ENCODE measurements at places on chromosomes 12 and 14.

DNA sequence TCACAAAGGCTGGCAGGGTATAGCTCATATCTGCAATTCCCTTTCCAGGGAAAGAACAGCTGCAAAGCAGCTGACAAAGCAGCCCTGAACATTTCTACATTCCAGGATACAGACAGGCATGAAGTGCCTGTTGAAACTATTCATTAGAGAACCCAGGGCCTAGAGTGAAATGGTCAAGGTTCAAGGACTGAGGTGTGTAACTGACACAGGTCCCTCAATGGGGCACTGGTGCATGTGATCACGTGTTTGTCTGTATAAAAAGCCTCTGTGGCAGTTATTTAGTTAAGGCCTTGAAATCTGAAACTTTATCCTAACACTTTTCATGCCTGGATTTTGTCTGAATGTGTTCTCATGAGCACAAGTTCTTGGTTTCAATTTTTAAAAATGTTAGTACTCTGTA lies 47.1 kb downstream of the GIT2 start:
- no peak for DNase-seq

- no peak for DNase-seq
Observed at GRCh38 chr14:90692826-90693225, 123.4 kb downstream of the TTC7B start.

GRCh38 chr14:90302529-90303303 lies 29.0 kb downstream of the NRDE2 start:
- DNase-seq: no peak

- DNase-seq: no peak
Observed at GRCh38 chr14:67245104-67245503, 3.9 kb downstream of the PALS1 start.

- DNase-seq: no peak
Observed at GRCh38 chr12:116777245-116777644, 39.1 kb downstream of the RNFT2 start.

GRCh38 chr14:105120056-105120455 lies 48.5 kb downstream of the JAG2 start:
- DNase-seq: no peak

- DNase-seq: no peak
Observed at GRCh38 chr14:103943673-103944072, 1.3 kb upstream of the RD3L start.

DNA sequence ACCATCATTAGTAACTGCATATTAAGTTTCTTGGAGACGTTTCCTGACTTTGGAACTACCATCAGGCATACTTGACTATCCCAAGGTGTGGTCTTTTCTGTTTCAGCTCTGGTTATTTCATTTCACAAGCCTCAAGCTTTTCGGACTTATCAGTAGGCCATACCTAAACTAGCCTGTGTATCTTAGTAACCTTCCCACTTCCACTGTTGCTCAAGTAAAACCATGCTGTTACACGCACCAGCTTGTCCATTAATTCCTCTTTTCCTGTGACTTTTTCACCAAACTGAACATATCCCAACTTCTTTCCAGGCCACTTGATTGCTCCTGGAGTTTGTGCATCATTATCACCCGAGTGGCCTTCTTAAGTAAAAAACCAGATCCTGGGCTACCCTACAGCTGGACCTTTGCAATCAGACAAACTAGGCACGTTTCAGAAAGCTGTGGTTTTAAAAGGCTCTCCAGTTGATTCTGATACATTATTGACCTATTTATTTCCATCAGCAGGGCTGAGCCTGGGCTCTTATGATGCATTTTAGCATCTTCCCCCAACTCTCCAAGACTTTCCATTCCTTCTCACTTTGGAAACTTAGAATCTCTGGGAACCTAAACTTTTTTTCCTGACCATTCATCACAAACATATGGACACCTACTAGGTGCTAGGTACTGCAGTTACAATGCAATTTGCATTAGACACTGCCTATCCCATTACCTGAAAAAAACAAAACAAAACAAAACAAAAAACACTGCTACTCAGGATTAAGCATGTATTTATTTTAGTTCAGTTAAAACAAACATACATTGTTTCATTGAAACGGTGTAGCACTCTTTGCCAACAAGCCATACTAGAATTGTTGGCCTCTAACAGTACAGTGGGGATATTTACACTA lies 14.9 kb downstream of the SLC38A2 start:
- DNase-seq: no peak

- no peak for DNase-seq
Observed at GRCh38 chr14:95200404-95200803, 43.1 kb upstream of the DICER1 start.

- no peak for DNase-seq
Observed at GRCh38 chr12:68871921-68872320, 61.0 kb downstream of the CPM start.

- DNase-seq: no peak
Observed at GRCh38 chr12:100724071-100724470, 70.5 kb upstream of the ANO4 start.
